Globus pallidus (tissue), 1 donor: ENCODE measurements at places on chromosomes 4 and X.

DNA sequence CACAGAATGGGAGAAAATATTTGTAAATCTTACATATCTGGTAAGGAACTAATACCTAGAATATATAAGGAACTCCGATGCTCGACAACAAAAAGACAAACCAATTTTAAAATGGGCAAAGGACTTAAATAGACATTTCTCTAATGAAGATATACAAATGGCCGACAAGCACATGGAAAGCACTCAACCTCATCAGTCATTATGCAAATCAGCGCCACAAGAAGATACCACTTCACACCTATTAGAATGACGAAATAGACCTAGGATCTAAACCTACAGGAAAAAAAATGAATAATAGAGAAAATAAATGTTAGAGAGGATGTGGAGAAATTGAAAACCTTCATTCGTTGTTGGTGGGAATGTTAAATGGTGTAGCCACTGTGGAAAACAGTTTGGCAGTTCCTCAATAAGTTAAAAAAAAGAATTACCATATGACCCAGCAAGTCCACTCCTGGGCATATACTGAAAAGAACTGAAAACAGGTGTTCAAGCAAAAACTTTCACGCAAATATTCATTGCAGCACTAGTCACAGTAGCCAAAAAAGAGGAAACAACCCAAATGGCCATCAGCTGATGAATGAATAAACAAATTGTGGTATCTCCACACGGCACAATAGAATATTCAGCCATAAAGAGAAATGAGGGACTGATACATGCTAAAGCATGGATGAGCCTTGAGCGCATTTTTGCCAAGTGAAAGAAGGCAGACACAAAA is 57.3 kb upstream of the WDR19 start:
- no peak for DNase-seq

GRCh38 chrX:120358737-120359456 is 3.0 kb upstream of the ATP1B4 start:
- DNase-seq: peak; percentile 23

DNA sequence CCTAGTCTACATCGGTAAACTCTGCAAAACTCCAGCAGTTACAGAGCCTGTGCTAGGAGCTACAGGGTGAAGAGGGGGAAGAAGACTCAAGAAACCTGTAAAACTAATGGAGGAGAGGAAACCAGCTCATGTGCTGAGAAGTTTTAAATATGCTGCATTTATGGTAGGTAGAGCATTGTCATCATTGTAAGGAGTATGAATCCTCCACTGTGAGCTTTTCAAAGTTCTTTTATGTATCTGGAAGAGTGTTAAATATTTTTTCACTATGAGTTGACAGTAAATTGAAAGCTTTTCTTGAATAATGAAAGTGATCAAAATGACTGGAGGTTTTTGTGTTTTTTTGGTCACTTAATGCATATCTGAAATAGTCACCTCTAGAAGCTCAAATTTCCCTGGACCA is 46.2 kb downstream of the SEPTIN11 start:
- no peak for DNase-seq

DNA sequence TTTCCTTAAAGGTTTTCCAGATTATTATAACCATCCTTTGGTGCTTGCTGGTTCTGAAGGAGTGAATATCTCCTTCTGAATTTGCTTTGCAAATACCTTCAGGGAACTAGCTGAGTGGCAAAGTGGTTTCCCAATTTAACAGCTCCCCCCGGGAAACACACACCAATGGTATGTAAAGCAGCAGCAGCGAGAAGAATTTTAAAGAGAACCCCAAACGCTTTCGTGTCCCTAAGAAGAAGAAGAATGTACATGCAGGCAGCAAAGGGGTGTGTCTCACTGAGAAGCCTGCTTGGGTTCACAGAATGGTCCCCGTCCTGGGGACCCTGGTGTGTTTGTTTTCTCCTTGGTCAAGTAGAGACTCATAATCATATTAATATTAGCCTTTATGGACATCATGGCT is 4.2 kb upstream of the AKAP17A start:
- no peak for DNase-seq

DNA sequence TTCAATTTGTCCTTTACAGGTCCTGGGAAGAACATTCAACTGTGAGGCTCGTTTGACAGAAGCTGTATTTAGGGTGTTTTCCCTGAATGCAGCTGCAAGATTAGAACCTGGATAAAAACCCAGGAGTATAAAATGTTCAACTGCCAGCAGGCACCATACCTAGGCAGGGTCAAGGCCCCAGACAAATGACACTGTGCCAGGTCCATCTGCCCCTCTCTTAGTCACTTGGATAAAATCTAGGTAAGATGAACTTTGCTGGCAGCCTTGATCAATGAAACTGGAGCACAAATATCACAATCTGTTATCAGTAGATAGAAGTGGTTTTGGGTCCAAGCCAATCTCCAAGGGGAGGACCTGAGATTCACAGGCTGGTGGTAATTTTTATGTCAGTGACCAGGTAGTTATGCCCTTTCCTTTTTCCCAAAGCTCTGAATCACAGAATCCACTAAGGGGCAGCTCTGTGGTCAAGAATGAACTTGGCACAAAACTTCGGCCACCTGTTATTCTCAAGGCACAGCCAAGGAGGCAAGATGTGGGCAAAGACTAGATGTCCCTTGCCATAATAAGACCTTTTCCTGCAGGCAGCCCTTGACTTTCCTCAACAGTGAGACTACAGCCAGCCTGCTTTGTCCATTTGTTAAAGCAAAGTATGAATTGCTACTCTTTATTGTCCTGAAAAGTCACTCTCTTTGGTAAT is 501.0 kb downstream of the PPARGC1A start:
- DNase-seq: no peak

GRCh38 chr4:152981278-152981677 is 45.2 kb downstream of the FHDC1 start:
- DNase-seq: no peak

- no peak for DNase-seq
These were observed 24.0 kb downstream of the ARSJ start for GRCh38 chr4:113955411-113955810.
